ENCODE measurements at places on chromosomes 5 and 9. TPM values are rescaled to one million over a fixed set of nuclear protein-coding genes. Genes with fewer than 3 reads are reported as not detected.

The SEPTIN8 gene
- total RNA-seq = 97.4 TPM

DNA sequence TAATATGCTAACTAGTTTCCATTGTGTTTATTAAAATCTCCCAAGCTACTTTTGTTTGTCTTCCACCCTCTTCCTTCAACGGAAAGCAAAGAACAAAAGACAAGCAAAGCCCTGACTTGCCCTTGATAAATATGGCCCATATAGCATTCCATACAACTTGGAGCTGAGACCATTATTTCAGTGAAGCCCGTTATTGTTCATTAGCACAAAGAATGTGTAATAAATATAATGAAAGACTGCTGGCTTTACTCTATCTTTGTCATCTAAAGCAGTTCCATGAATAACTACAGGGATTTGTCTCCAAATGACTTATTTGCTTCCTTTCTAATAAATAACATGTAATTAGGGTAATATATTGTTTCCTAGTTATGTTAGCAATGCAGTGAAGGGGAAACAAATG lies 270.7 kb upstream of the TLE4 start:
- DNase-seq = no peak

The ZNF366 gene
- total RNA-seq = not detected

DNA sequence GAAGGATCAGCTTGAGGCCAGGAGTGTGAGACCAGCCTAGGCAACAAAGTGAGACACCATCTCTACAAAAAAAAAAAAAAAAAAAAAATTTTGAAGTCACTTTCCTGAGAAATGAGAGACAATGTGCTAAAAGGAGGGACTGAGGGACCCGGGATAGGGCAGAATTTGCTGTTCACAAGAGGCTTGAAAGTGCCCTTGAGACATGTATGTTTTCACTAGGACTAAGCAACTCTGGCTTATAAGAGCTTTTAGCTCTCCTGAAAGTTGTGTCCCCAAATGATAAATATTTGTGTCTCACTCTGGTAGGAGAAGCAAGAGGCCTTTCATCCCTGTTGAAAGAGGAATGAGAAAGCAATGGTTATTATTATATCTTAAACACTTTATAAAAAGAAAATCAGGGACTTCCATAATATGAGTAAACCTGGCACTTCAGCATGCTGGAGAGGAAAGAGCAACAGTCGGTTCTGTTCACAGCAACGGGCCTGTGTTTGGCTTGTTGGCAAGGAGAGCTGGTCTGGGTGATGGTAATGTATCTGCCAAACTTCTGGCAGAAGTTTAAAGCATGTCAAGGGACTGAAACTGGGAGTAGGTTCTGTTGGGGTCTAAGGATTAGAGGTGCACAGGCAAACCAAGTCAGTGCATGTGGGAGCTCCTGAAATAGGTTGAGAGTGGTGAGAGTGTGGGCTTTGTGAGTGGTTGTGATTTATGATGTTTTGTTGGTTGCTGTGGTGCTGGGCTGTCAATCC lies 32.2 kb downstream of the ENTREP1 start:
- DNase-seq = no peak

The EQTN gene
- total RNA-seq = not detected

DNA sequence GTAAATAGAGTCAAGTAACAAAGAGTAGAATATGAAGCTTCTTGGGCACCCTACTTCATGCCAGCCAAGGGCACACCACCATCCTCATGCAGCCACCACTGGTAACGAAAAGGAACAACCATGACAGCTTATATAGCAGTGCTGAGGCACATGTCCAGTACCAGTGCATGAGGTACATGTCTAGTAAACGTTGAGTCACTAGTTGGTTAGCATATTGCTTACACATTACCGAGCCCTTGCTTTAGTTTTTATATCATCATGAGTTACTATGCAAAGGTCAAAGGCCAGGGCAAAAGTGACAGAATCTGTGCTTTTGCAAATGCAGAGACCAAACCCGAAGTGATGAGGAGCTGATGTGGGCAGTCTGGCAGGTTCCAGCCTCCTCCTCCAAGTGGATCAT lies 147.1 kb upstream of the MAP1B start:
- DNase-seq = no peak

- peak; percentile 50 for DNase-seq
Measured at GRCh38 chr5:95631255-95631958, 11.5 kb downstream of the GPR150 start.

The SPATA31E1 gene
- 0.26 TPM for total RNA-seq

DNA sequence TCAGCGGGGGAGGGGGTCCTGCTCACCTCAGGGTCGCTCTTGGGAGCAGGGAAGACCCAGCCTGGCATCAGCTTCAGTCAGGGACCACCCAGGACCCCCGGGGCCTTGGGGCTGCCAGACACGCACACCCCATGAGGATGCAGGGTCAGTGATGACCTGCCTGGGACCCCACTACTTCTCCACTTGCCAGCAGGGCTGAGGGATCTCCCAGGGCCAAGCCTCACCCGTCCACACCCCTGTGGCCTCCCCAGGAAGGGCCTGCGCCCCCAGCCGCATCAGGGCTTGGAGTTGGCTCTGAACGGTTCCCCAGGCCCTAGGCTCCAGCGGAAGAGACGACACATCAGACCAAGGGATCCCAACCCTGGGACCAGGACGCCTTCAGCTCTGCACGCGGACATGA lies 33.7 kb downstream of the SLC12A7 start:
- DNase-seq = no peak

- peak; percentile 30 for DNase-seq
Measured at GRCh38 chr5:59357381-59357977, 536.0 kb downstream of the PDE4D start.

DNA sequence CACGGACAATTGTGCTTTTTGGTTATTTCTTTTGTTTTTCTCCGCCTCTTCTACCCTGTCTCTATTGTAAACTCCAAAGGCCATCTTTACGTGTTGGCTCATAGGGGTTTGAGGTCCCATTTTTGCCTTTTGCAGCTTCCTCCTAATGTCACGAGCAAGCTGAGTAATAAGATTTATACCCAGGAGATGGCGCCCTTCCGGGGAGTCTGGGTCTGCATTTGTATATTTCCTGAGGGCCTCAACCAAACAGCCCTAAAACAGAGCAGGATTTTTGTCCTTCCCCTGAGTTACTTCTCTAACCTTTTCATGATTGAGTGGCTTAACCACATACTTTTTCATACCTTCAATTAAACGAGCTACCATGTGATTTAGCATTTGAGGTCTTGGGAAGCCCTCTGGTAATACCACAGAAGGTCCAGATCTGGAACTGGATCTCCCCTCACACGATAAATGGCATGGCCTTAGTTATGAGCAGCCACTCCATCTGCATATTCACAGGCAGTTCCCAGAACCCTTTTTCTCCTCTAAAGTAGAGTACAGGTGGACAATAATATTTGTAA lies 11.2 kb upstream of the CFAP95 start:
- no peak for DNase-seq

The LYRM7 gene
- total RNA-seq = 127 TPM

GRCh38 chr9:89489548-89490530 lies 8.1 kb downstream of the SEMA4D start:
- DNase-seq = no peak

DNA sequence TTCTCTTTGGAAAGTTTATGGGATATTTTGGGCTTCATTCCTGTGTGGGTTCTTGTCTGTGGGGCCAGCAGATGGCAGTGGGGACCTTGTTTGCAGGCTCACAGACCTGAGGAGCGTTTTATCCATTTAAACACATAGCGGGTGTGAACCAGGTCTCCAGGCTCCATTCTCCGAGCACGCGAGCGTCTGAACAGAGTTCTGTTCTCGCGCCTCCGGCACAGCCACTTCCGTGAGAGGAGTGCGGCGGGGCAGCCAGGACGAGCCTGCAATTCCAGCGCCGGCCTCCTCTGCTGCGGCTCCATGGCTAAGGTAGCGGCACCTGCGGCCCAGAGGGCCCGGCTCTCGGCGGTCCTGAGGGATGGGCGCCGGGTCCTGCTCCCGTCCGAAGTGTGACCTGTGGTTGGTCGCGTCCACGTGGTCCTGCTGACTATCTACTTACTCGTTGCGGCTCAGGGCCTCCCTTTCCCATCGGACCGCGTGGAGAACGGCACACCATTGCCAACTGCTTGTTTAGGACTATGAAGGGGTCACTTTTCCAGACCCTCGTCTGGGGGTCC lies 7.3 kb downstream of the NRARP start:
- no peak for DNase-seq

DNA sequence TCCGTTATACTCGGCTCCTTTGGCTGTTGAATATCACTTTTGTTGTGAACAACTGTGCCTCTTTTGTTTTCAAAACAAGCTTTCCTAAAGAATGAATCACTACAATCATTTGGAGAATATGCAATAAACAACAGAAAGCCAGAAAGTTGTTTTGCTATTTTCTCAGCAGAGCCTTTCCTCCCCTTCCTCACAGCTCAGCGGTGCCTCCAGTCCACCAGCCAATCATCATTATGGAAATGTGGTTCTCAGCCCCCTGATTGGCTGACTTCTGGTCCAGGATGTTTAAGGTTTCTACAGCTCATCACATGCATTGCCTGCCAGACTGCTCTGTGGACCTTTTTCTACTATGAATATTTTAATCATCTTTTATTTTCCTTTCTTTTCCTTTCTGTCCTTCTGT lies 9.1 kb upstream of the ZNF608 start:
- DNase-seq = peak; percentile 78

- DNase-seq = no peak
Measured at GRCh38 chr5:81147011-81147885, 85.9 kb upstream of the CKMT2 start.

- DNase-seq = no peak
Measured at GRCh38 chr9:20382460-20383071, 239.7 kb downstream of the MLLT3 start.

The INSYN2B gene
- 3.8 TPM for total RNA-seq

The FOXD4L4 gene
- total RNA-seq = not detected

The CNTFR gene
- not detected for total RNA-seq

DNA sequence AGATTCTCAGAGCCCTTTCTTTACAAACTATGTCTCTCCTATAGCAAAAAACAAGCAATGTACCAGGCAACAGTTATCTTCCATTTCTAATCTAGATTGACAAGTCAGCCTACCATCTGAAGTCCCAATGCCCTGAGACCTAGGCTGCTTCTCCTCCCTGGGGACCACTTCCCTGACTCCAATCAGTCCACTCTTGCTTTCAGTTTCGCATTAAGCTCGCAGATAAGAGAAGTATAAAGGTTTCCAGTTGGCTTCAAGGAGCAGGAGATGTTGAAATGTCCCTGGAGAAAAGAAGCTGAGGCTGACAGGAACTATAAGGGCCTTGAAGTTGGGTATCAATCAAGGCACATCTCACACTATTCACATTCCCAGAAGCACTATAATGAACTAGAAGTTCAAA lies 32.3 kb downstream of the ERP44 start:
- DNase-seq = no peak

GRCh38 chr5:160537940-160538339 lies 116.3 kb downstream of the PTTG1 start:
- DNase-seq = no peak

The CDKN2B-AS1 gene
- total RNA-seq = 2.6 TPM

GRCh38 chr5:41510176-41510831 lies at the start of gene PLCXD3:
TSS of gene PLCXD3 (minus strand) at chr5:41510601. CDS start at chr5:41510526, 75 bp downstream.
- no peak for DNase-seq
